Effector CD4-positive, alpha-beta T cell (primary cell): ENCODE measurements at places on chromosomes 7 and 10.

- no peak for DNase-seq
Measured at GRCh38 chr10:89156161-89156835, 50.8 kb downstream of the CH25H start.

GRCh38 chr10:72218325-72218724 is 2.2 kb upstream of the ASCC1 start:
- DNase-seq, result no peak

DNA sequence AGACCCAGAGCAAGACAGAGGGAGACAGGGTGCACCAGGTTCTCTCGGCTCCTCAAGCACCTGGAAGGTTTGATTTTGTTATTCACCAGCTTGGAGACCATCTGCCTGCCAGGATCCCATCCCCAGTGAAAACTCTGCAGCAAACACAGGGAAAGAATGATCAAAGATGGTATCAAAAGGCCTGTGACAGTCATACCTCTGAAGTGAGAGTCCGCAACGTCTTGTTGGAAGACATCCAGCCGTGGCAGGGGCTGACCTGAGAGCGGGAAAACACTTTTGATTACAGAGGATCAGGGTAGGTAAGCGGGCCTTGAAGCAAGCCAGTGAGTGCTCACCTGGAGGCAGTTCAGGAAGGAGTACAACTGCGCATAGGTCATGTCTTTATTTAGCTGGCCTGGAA is 142.3 kb downstream of the ANLN start:
- DNase-seq, result no peak

DNA sequence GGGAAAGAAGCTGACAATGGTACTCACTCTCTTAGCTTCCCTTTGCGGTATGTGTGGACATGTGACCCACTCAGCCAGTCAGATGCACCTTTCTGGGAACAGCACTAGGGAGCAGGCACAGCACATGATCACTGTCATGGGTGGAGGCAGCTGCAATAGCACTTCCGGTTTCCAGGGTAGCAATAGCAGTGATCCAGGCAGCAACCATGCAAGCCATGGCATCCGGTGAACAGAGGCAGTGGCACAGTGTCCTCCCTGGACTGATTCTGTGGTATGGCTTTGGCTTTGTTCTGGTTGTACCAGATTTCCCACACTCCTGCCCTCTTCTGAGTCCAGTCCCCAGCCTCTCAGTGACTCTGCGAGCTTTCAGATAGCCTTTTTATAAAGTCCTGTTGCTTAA is 86.8 kb upstream of the NAMPT start:
- DNase-seq, result no peak

- no peak for DNase-seq
Measured at GRCh38 chr10:23412223-23412622, 26.7 kb upstream of the OTUD1 start.
